Pons (tissue), 1 donor: ENCODE measurements at places on chromosomes 5 and 9.

- peak; percentile 81 for DNase-seq
Measured at GRCh38 chr9:136981588-136982231, 1.1 kb upstream of the LCNL1 start.

DNA sequence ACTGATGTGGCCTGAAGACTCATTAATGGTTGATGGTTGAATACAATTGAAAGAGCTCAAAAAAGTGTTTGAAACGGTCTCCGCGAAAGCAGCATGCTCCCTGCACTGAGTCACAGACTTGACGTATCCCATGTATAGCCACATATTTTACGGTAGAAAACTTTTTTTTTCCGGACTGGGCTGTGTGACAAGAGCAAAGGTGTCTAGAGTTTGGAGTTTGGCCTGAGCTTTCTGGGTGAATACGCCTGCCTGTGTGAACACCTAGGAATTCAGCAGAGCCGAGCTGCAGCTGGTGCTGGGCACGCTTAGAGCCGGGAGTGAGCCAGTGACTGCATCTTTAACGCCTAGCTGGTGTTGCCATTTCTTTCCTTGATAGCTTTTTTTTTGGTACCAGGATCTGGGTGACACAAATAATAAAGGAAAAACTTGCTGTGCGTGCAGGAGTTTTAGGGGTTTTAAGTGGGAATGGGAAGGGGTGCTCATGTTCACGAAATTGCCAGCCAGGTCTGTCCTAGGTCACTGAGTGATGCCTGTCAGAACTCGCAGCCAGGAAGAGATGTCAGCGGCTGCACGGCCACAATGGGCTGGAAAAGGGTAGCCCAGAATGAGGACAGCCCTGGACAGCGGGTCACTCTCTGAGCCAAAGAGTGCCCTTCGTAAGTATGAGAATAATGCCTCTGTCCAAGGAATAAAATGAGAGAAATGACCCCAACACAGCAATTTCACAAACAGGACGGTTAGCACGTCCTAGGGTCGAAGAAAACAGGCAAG lies 51.7 kb downstream of the PSMB7 start:
- DNase-seq: no peak

DNA sequence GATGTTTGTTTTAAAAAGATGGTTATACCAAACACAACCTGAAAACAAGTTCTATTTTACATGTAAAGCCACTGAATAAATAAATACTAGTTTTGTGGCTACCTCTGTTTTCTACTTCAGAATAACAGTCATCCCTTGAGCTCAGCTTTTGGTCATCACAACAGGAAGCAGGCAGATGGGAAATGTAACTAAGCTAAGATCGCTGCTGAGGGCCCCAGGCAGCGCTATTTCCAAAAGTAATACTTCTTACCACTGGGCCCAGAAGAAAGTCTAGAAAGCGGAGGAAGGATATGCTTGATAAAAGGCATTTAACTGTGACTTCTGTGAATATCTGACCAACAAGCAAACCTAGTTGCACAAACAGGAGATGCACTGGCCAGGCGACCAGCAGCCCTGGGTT lies 61.4 kb downstream of the SERINC5 start:
- DNase-seq: no peak

- no peak for DNase-seq
Measured at GRCh38 chr9:112094241-112094640, 80.9 kb downstream of the SUSD1 start.

GRCh38 chr5:75243100-75243499 lies 6.4 kb upstream of the ANKRD31 start:
- no peak for DNase-seq

DNA sequence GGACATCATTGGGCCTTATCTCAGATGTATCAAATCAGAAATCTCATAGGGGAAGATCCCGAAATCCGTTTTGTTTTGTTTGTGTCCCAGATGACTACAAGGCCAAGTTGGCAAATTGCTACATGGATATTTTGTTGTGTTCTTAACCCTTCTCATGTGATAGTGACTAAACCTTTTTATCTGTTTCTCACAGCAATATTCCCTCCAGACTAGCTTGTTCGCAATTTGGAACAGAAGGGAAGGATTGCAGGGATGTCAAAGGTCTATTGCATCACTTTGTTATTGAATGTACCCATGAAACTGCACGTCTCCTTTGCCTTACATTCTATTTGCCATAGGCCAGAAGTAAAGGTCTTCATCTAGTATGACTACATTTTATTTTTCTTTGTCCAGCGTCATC lies 453.9 kb downstream of the NFIB start:
- DNase-seq: no peak

DNA sequence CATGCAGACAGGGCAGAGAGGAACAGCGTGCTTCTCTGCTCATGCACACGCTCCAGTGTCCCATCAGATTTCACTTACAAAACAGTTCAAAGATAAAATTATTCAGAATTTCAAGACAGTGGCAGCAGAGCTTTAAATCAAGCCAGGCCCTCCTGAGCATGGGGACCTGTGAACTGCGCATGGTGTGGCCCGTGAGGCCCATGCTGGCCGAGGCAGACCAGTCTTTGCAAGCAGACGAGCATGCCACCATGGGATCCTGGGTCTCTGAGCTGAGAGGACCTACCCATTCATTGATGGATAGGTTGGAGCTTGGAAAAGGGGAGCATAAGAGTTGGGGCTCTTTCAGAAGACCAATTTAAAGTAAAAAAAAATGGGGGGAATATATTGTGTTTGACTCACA lies 35.0 kb upstream of the SAP30L start:
- DNase-seq: no peak

DNA sequence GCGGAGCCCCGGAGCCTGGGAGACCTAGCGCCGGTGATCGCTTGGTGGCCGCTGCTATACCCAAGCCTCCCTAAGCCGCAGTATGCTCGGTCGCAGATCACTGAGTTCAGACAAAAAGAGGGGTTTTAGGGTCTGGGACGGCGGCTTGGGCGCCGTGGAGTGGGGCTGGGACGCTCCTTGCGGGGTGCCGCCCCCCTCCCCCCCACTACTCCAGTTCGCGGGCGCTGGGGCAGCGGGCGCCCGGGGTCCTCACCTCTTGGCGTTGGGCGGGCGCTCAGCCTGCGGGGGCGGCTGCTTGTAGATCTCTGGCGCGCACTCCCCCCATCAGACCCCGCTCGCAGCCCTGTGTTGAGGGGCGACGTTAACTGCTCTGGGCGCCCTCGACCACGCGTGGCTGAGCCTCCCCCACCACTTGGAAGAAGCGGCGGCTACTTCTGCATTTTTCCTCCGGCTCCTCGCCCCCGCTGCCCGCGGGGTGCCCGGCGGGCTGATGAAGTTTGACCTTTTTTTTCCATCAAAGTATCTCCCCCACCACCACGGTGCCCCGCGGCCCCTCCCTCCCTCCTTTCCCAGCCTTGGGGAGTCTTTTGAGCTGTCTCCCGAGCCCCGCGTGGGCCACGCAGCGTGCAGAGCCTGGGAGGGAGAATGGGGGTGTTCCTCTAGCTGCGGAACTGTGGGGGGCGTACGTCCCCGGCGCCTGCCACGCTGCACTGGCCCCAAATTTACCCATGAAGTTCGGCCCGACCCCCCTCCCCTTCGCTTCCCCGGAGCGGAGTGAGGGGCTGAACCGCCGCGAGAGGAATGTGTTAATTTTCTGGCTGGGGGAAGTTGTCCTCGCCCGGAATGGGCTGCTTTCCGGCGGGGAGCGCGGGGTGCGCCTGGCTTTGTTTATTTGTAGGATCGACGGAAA lies 1.2 kb downstream of the CXXC5 start:
- DNase-seq: no peak

- DNase-seq: peak; percentile 35
Measured at GRCh38 chr5:156934450-156935211, 28.4 kb downstream of the TIMD4 start.

- no peak for DNase-seq
Measured at GRCh38 chr9:3646226-3646625, 120.4 kb upstream of the RFX3 start.
